Large intestine (tissue), 12 donors: ENCODE measurements at places on chromosomes 1 and 21.

GRCh38 chr1:235203428-235203827, 42.4 kb upstream of the RBM34 start:
- no peak overlapping the region for H3K4me3 ChIP-seq
- H3K4me1 ChIP-seq: no peaks in the 10 kb centered on the region
- H3K27me3 ChIP-seq: no peaks in the 10 kb centered on the region
- H3K27ac ChIP-seq: no peak overlapping the region

DNA sequence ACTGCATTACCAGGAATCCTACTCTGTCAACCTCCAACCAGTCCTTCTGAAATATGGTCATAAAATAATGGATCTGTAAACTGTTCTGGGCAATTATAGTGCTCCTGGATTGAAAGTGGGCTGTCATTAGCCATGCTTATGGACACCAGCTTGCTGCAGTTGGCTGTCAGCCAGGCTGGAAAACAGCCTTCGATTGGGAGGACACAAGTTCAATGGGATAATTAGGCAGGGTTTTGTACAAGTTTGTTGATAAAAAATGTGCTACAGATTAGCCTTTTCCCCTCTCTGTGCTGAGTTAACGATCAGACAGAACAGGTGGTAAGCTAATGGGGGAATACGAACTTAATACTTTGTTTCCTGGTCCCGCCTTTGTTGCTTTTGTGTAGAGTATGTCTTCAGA, 413.9 kb downstream of the DUSP10 start:
- H3K4me3 ChIP-seq: no peak overlapping the region
- H3K36me3 ChIP-seq: no peaks in the 10 kb centered on the region
- no peak for DNase-seq
- H3K4me1 ChIP-seq: no peaks in the 10 kb centered on the region
- H3K27me3 ChIP-seq: no peaks in the 10 kb centered on the region

DNA sequence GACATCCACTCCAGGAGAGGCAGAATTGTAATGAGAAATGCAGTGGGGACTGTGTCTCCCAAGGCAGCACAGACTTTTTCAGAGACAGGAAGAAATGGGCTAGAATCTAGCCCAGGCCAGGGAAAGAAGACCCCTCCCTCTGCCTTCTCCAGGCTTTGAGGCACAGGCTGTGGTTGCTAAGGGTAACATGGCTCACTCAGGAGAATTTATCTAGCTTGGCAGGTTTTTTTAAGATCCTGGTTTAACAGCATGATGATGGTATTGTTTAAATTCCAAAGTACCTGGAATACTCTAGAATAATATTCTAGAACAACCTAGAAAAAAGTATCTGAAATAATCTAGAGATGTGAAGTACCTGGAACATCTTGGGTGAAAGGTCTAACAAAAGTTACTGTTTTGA, 125.6 kb downstream of the URB2 start:
- H3K4me3 ChIP-seq: no peak overlapping the region
- no peak overlapping the region for H3K27ac ChIP-seq
- H3K36me3 ChIP-seq: no peaks in the 10 kb centered on the region
- no peak for DNase-seq
- H3K27me3 ChIP-seq: no peaks in the 10 kb centered on the region
- peaks cover 3% of the 10 kb centered on the region for H3K4me1 ChIP-seq

DNA sequence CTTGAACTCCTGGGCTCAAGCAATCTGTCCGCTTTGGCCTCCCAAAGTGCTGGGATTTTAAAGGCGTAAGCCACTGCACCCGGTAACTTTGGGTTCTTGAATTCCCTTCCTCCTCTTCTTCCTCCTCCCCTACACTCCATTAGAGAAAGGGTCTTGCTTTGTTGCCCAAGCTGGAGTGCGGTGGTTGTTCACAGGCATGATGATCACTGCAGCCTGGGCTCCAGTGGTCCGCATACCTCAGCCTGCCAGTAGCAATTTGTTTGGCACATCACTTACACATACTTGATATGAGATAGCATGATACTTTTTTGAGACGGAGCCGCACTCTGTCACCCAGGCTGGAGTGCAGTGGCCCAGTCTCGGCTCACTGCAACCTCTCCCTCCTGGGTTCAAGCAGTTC, 2.2 kb downstream of the DEGS1 start:
- H3K27ac ChIP-seq: no peak overlapping the region
- no peaks in the 10 kb centered on the region for H3K27me3 ChIP-seq
- H3K4me3 ChIP-seq: no peak overlapping the region
- H3K4me1 ChIP-seq: peaks cover 9% of the 10 kb centered on the region
- H3K36me3 ChIP-seq: peaks cover 7% of the 10 kb centered on the region

DNA sequence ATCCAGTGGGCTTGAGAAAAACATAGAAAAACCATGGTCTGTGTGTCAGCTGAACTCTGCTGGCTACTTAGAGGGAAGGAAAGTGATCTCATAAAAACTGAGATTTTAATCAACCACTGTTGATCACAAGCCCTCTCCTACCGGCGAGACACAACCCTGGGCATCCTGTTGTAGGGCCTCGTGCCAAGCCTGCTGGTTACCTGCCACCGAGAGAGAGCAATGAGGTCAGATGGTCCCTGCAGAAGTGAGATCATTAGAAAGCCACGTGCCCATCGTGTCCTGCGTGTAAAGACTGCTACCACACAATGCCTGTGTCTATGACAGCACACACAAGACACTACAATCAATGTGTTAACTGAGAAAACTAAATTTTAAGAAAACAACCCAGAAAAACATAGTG, 41.7 kb upstream of the GPR153 start:
- no peak overlapping the region for H3K4me3 ChIP-seq
- DNase-seq: no peak
- H3K27ac ChIP-seq: no peak overlapping the region
- no peaks in the 10 kb centered on the region for H3K36me3 ChIP-seq
- no peaks in the 10 kb centered on the region for H3K4me1 ChIP-seq
- H3K27me3 ChIP-seq: no peaks in the 10 kb centered on the region

- peaks cover 20% of the 10 kb centered on the region for H3K4me1 ChIP-seq
- no peak for DNase-seq
- H3K27ac ChIP-seq: peak overlapping the region; percentile 98
- peaks cover 1% of the 10 kb centered on the region for H3K36me3 ChIP-seq
These were observed 611 bp upstream of the PIK3C2B start for GRCh38 chr1:204495078-204495753.

GRCh38 chr1:157000686-157001085, 44.9 kb downstream of the ARHGEF11 start:
- H3K27me3 ChIP-seq: no peaks in the 10 kb centered on the region
- DNase-seq: no peak
- H3K4me1 ChIP-seq: peaks cover 11% of the 10 kb centered on the region
- no peak overlapping the region for H3K27ac ChIP-seq
- H3K36me3 ChIP-seq: no peaks in the 10 kb centered on the region

DNA sequence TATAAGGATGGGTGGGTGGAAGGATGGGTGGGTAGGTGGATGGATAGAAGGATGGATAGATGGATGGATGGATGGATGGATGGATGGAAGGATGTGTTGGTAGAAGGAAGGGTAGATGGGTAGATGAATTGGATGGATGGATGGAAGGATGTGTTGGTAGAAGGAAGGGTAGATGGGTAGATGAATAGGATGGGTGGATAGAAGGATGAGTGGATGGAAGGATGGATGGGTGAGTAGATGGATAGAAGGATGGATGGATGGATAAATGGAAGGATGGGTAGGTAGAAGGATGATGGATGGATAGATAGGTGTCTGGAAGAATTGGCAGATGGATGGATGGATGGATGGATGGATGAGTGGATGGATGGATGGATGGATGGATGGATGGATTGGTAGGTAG, 6.0 kb downstream of the MASP2 start:
- DNase-seq: no peak
- H3K27ac ChIP-seq: no peak overlapping the region
- H3K4me3 ChIP-seq: no peak overlapping the region

DNA sequence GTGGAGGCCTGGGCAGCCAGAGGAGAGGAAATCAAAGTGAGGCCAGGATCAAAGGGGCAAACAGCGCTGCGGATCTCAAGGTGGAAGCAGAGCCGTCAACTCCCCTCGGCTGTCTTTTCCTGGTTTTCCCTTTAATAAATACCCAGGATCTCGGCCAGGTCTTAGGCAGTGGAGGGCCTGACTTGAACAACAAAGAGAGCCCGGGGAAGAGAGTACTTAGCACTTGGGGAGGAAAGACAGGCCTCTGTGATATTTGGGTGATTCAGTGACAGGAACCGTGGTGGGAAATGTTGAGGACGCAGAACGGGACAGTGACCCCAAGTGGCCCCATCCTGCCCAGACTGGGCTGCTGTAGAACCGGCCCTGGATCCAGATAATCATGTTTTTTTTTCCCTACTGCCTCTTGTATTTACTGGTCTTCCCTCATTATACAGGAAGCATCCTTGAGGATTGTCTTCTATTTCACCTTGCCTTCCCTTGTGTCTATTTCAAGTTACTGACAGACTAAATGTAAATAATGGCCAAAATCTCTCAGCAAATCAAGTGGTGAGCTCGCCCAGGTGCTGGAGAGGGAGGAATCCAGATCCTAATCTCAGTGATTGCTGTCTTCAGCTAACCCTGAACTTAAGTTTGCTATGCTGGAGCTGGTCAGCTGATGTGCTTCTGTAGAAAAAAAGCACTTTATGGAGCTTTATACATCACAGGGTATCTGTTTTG, 2.8 kb upstream of the MIXL1 start:
- no peak for DNase-seq
- H3K4me3 ChIP-seq: no peak overlapping the region
- H3K4me1 ChIP-seq: no peaks in the 10 kb centered on the region
- H3K36me3 ChIP-seq: no peaks in the 10 kb centered on the region
- peaks cover 22% of the 10 kb centered on the region for H3K27me3 ChIP-seq

DNA sequence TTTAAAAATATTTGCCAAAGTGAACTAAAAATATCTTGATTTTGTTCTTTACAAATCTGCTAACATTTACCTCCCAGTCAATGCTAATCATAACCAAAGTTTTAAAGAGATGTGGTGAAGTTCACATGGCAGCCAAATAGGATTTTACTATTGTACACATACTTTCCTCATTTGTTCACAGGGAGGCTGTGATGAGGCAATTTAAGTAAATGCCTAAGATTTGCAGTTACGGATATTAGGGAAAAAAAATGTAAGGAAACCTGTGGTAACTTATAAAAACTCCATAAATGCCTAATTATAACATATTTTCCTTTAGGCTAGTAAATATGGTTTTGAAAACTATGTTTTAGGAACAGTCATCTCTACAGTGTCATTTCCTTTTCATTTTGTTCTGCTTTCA, 32.4 kb downstream of the RGS5 start:
- no peak for DNase-seq
- no peak overlapping the region for H3K27ac ChIP-seq
- no peaks in the 10 kb centered on the region for H3K27me3 ChIP-seq
- H3K36me3 ChIP-seq: no peaks in the 10 kb centered on the region
- H3K4me3 ChIP-seq: no peak overlapping the region

DNA sequence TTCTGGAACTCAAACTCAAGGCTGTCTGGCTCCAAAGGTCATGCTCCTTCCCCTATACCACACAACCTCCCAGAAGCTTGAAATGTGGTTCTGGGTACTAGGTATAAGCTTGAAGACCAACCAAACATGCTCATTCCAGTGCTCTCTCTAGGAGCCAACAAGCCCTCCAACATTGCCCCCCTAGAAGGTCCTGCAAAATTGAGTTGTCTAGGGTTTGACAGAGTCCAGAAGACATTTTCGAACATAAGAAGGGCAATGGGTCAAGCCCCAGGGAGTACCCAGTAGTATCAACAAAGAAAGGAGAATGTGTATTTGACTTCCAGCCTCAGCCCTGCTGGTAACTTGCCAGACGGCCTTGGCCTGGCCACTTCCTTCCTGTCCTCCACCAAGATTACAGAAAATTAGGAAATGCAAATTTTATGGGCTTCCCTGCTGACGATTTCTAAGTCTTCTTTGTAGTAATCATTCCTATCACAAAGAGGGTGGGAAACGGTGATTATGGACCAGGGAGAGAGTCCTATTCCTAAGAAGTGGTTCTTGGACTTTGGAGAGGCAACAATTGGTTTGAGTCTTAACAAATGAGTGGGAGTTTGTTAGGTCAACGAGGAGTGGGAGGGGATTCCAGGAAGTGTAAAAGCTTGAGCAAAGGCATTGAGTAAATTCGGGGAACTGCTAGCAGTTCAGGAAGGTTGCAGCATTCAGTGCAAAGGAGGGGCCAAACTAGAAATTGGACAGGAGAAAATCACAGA, 18.7 kb upstream of the SLAMF1 start:
- H3K27me3 ChIP-seq: no peaks in the 10 kb centered on the region
- peaks cover 15% of the 10 kb centered on the region for H3K4me1 ChIP-seq
- H3K27ac ChIP-seq: no peak overlapping the region

DNA sequence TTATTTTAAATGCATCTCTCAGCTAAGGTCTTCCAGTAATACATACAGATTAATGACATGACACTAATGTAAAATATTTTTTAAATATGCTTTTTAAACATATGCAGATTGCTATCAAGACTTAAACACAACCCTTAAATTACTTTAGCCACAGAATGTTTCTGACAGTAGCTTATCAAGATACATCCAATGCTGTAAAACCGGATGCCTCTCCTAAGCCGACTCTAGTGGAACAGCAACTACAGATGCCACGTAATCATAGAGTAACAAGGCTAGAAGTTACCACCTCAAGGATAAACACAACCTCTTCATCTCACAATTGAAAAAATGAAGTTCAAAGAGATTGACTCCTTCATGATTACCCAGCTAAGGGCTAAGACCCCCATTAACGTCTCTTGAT, 68.4 kb downstream of the ZZZ3 start:
- H3K27me3 ChIP-seq: no peaks in the 10 kb centered on the region
- no peak for DNase-seq
- H3K36me3 ChIP-seq: peaks cover 6% of the 10 kb centered on the region
- H3K27ac ChIP-seq: no peak overlapping the region

DNA sequence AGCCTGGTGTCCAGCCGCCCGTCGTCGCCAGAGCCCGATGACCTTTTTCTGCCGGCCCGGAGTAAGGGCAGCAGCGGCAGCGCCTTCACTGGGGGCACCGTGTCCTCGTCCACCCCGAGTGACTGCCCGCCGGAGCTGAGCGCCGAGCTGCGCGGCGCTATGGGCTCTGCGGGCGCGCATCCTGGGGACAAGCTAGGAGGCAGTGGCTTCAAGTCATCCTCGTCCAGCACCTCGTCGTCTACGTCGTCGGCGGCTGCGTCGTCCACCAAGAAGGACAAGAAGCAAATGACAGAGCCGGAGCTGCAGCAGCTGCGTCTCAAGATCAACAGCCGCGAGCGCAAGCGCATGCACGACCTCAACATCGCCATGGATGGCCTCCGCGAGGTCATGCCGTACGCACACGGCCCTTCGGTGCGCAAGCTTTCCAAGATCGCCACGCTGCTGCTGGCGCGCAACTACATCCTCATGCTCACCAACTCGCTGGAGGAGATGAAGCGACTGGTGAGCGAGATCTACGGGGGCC, 1.2 kb downstream of the OLIG2 start:
- H3K4me1 ChIP-seq: peaks cover 4% of the 10 kb centered on the region
- no peak overlapping the region for H3K27ac ChIP-seq
- no peak overlapping the region for H3K4me3 ChIP-seq
- H3K27me3 ChIP-seq: peaks cover 96% of the 10 kb centered on the region

- no peaks in the 10 kb centered on the region for H3K36me3 ChIP-seq
- no peak overlapping the region for H3K4me3 ChIP-seq
- no peak for DNase-seq
- peaks cover 15% of the 10 kb centered on the region for H3K4me1 ChIP-seq
- H3K27me3 ChIP-seq: peaks cover 44% of the 10 kb centered on the region
These were observed 2.5 kb upstream of the RCSD1 start for GRCh38 chr1:167627615-167627864.
